ENCODE measurements at places on chromosomes 6 and 20.
A peak's percentile ranks its signal among the peaks of the same experiment; 100 is the strongest.

- DNase-seq, result peak; percentile 49
Observed at GRCh38 chr6:106163966-106164877, 78.1 kb downstream of the PRDM1 start.

DNA sequence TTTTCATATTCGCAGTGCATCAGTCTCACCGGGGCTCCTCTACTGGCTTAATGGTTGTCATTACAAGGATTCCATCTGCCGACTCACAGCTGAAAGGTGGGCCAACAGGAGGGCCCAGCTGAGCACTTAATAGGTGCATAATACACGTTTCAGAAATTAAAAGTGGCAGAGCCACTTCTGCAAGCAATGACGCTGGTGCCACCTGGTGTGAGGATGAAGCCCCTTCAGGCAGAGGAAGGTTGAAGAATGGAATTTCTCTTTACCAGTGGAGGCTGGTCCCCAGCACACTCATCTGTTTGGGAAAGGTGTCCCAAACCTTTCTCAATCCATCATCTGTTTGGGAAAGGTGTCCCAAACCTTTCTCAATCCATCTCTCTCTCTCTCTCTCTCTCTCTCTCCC lies 8.2 kb upstream of the STMND1 start:
- DNase-seq, result no peak

GRCh38 chr20:45564760-45565276 lies 14.3 kb downstream of the WFDC8 start:
- no peak for DNase-seq

DNA sequence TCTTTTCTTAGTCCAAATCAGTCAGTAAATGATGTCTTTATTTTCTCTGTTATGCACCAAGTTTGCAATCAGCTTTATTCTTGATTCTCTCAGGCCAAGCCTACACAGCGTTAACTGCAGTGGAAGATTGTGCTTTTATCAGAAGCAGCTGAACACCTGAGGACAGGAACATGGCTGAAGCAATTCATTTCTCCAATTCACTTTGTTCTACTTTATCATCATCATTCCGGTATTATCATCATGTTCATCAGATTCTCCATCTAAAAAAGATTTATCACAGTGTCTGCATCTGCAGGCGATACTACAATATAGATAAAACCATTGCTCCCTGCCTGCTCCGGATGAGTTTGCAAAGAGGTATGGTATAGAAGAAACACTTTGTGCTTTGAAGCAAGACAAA lies 68.1 kb upstream of the STMND1 start:
- no peak for DNase-seq

DNA sequence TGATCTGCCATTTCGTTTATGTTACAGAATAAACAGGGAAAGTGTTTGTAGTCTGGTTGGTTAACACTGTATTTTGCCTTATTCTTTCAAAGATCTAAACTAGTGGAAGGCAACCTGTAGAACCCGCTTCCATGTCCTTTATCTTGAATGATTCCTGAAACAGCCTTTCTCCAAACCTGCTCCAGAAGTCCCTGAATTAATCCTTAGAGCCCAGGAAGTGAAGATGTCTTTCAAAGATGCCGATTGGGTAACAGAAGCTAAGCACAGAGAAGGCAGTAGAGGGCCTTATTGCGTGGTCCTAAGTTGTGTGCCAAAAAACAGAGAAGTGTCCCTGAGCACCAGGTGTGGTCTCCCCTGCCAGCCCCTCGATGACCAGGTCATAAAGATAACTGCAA lies 19.2 kb upstream of the ZSCAN16 start:
- no peak for DNase-seq

DNA sequence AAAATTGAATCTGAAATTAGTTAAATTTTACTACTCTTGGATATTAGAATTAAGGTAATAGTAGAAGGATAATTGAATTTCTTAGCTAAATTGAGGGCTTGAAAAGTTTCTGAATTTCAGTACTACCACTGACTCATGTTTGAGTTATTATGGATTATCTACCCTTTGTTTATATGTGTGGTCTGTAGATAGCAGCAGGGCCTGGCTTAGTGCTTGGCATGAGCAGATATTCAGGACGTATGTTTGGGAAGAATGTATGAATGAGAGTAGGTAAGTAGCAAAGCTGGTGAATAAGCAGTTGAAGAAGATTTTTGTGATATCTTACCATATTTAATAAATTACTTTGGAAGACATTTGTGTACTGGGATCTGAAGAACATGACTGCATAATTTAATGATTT lies 152.7 kb downstream of the MACROD2 start:
- no peak for DNase-seq

DNA sequence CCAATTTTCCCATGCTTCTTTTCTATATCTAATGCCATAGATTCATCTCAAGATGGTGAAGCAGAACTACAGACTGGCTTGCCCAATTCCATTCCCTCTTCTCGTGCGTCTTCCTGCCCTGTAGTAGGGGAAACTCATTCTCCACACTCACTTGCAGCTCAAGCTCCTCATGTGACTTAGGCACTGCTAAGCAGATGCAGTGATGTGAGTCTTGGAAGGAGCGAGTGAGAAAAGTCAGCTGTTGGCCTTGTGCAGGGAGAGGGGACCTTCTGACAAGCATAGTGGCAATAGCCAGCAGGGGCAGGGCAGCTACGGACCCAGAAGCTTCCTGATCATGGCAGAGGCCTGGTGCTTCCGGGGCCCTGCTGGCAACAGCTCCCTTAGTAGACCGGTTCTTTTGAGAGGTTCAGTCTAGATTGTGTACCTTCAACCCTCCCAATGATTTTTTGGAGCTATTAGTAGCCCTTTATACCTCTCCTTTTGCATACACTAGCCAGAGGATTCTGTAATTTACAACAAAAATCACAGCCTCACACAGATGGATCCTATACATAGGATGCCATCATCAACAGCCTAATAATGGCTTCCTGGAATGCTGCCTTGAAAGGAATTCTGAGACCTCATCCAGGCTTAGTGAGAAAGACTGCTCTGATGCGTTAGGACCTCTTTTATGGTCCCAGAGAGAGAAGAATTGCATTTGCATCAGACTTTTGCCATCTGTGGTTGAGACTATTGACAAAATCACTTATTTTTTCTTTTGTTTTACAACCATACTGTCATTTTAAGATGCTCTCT lies 121.5 kb upstream of the RIPOR2 start:
- DNase-seq, result peak; percentile 42

GRCh38 chr20:32960849-32961731 lies 43.1 kb downstream of the SUN5 start:
- no peak for DNase-seq

DNA sequence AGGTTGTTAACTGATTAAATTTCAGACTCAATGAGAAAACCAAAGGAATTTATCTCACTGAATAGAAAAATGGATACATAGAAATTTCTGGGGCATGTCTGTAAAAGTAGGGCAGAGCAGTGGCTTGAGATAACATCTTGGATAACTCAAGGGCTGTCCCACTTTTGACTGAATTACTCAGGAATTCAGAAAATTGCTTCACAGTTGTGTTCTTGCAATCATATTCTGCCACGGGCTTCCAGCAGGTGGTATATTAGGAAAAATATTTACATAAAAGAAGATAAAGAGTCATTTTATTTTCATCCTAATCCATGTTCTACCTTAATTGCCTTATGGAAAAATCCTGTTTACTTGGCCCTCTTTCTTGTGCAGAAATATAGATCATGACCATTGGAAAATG lies 156.4 kb upstream of the AKIRIN2 start:
- DNase-seq, result no peak

DNA sequence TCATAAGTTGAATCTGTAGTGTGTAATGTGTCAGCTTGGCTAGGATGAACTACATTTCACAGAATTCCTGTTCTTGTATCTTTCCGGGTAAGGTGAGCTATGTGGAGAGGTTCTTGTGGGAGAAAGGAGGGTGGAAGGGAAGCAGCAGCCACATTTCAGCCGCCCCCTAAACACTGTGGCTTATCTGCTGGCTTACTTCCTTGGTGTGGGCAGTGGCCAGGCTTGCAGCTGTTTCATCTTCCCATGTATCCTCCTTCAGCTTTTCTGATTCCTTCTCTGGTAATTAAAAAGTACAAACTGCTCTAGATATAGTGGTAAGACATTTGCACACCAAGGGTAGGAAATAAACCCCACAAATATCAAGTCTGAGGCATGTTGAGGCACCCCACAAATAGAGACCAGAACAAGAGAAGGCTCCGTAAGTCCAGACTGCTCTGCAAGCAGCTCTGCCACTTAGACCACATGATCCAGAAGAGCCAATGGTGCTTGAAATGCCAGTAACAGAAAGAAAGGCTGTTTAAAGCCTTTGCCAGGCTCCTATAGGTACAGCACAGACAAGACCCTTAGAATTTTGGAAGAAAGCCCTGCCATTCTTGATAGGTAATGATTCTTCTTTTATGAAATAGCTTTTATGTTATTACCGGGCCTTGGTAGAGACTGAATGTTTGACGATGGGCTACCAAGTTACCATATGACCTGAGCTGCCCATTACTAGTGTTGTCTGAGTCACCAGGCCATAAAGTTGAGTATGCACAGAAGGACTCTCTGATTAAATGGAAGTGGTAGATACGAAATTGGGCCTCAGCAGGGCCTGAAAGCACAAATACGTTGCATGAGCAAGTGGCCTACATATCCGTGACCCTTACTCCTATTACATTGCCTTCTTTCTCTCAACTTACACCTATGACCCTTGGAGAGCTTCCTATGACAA lies 215.0 kb upstream of the SGK1 start:
- DNase-seq, result no peak

DNA sequence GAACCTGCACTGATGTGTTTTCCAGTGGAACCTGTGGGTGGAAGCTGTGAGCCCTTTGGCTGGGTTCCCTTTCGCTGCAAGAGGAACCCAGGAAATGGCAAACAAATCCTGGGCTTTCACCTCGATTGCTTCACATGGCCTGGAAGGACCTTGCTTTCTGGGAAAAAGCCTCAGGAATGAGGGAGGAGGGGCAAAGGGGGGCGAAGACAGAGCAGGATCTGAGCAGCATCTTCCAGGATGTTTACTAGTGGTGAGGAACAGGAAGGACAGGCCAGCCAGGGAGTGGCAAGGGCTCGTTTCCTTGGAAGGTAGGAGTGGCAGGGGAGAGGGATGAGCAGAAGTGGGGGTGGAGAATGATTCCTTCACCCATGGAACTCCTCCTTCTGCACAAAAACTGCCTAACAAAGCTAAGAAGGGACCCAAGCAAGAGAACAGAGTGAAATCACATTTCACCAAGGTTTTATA lies 5.9 kb downstream of the SLC2A10 start:
- no peak for DNase-seq

DNA sequence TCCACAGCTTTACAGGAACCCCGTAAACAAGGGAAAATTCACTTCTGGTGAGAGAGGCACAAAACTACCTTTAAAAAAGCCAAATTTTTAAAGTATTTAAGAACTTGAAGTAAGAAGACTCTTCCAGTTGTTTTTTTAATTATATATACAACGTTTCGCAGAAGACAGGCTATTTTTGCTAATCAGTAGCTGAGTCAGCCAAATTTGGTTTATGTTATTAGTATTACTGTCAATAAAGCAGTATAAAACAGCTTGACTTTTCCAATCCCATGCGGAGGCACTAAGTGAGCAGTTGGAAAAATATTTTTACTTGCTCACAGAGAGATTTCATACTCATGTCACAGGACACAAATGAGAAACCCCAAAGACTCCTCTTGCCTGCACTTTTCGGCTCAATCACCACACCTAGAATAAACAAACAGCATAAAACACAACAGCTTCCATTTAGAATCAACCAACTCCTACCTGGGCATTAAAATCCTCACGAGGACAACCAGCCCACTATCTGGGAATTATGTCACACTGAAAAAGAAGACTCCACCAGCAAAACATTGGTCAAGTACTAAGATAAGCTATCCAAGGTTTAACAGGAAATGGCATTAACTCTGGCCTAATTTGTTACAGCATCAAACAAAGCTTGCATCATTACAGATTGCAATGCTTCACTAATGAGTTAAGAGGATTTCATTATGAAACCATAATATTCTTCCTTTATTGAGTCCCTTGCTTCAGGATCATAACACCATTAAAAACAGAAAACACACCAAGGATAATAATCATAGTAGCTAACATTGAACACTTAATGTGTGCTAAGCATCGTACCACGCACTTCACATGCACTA lies 26.3 kb downstream of the ELOVL5 start:
- DNase-seq, result no peak

DNA sequence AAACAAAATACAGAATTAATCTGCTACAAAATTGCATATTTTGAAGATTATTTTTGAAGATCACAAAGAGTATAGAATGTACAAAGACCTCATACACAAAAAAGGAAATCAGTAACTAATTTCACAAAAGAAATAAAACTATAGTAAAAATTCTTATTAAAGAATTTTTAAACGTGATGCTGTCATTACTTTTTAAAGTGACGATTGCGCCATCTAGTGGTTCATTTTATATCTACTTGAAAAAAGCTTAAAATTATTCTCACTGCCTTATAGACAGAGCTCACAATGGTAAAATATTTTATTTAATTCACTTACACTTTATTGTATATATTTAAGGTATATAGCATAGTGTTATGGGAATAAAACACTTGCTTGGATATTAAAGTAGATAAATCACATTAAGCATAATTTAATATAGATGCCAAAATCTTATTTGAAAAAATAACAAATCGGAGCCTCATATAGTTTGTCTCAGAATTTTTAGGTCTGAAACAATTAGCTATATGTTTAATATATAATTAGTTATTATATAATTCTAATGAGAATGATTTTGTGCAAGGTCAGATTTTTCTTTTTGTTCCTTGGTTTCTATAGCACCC lies 128.8 kb downstream of the PHF3 start:
- DNase-seq, result no peak

DNA sequence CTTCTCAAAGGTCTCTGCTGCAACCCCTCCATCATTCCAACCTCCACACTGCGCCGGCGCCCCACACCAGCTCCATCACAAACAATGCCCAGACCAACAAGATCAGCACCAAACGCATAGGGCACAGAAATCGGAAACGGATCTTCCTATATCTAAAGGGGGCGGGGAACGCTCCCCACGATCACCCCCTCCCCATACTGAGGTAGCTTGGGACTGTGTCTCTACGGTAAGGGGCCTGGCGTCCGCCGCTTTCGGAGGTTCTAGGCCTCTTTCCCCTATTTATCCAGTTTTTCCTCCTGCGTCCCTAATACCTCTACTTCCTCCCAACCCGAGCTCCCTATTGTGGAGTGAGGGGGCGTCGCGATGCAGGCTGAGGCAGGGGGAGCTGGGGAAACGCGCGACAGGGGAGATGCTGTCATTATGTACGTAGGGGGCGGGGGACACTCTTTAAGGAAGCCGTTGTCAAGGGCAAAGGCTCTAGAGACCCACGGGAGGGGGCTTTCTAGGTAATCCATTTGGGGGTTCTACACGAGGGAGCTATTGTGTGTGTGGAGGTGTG lies 909 bp downstream of the DNAAF9 start:
- peak; percentile 36 for DNase-seq
